Skeletal muscle tissue (tissue), 5 donors: ENCODE measurements at places on chromosomes 7 and 10. TPM values are rescaled to one million over a fixed set of nuclear protein-coding genes. Genes with fewer than 3 reads are reported as not detected.

Gene IQCE
- 2.1 TPM for total RNA-seq

Gene CYP2W1
- not detected for total RNA-seq

Gene ING3
- 11.5 TPM for total RNA-seq

Gene ENTPD1
- 8.9 TPM for total RNA-seq

Gene GOLGA7B
- not detected for total RNA-seq

Gene ASB4
- total RNA-seq: 24.0 TPM

Gene OGDHL
- 0.52 TPM for total RNA-seq

Gene TMEM213
- total RNA-seq: not detected

Gene PDE1C
- total RNA-seq: 2.1 TPM

Gene BPGM
- total RNA-seq: 92.9 TPM

Gene EGR2
- total RNA-seq: 3.7 TPM

Gene LBX1
- total RNA-seq: 3.1 TPM

Gene IQUB
- total RNA-seq: 0.52 TPM

Gene TEX36
- not detected for total RNA-seq

Gene NRG3
- total RNA-seq: not detected

Gene C10orf53
- not detected for total RNA-seq

Gene SLC26A5
- total RNA-seq: not detected

Gene CREB5
- total RNA-seq: 52.2 TPM

Gene EN2
- under 0.01 TPM for total RNA-seq

Gene KIAA1217
- 16.2 TPM for total RNA-seq

Gene PRKCQ
- total RNA-seq: 14.6 TPM

Gene SDK1
- 3.7 TPM for total RNA-seq

Gene KAZALD1
- 23.5 TPM for total RNA-seq

Gene ENKUR
- 0.52 TPM for total RNA-seq

Gene PSMG3
- total RNA-seq: 19.3 TPM

Gene ARHGAP12
- 61.6 TPM for total RNA-seq

Gene SGMS1
- total RNA-seq: 62.6 TPM

Gene LHFPL3
- not detected for total RNA-seq

Gene SEMA3D
- 25.1 TPM for total RNA-seq

Gene STEAP1B
- 4.7 TPM for total RNA-seq

Gene HECW1
- not detected for total RNA-seq

Gene KCND2
- 2.6 TPM for total RNA-seq

Gene CEP55
- total RNA-seq: 4.7 TPM

Gene TMEM130
- total RNA-seq: 0.52 TPM

Gene ZNF518A
- 24.0 TPM for total RNA-seq

Gene SH2D4B
- total RNA-seq: under 0.01 TPM

Gene MYOZ1
- total RNA-seq: 1,224 TPM

Gene FMC1
- total RNA-seq: 48.0 TPM

Gene SKIDA1
- total RNA-seq: 2.1 TPM

Gene HOXA5
- total RNA-seq: 4.2 TPM

Gene VAX1
- not detected for total RNA-seq

Gene DRGX
- not detected for total RNA-seq

Gene DDX21
- 24.5 TPM for total RNA-seq
